T-helper 1 cell (primary cell): ENCODE measurements at places on chromosomes 3 and 15.

- DNase-seq = no peak
Measured at GRCh38 chr15:70498096-70498626, 265.2 kb downstream of the UACA start.

- no peak for DNase-seq
Measured at GRCh38 chr15:91593067-91593466, 260.4 kb upstream of the SLCO3A1 start.

DNA sequence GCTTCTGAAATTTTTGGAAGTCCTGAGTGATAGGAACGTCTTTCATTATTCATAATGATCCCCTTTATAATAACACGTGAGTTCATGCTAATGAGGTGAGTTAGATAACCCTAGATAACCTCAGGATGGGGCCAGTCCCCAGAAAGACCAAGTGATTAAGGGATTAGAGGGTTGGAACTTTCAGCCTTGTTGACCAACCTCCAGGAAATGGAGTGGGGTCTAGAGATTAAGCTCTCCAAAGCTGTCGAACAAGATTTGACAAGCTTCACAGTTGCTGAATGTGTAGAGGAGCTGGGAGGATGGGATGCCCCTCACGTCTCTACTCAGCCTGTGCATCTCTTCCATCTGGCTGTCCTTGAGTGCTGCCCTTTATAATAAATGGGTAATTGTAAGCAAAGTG lies 107.1 kb downstream of the ZMAT3 start:
- DNase-seq = no peak

DNA sequence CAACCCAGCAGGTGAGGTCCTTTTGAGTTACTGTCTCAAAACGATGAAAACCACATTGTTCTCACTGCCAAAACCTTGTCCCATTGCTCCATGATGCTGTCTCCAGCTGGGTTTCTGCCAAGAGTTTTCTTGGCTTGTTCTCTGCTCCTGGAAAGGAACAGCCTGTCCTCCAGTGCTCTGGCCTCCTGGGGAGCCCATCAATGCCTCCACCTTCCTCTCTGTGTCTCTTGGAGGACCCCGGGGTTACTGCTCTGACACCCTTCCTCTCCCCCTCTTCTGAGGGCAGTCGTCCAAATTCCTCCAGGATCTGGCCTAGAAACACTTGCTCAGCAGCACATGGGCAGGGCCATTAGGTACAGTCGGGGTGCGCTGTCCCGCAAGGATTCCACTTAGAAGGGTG lies 63.9 kb upstream of the RGMA start:
- DNase-seq = no peak
